ENCODE measurements at places on chromosomes 6 and 20. TPM values are rescaled to one million over a fixed set of nuclear protein-coding genes. Genes with fewer than 3 reads are reported as not detected.

DNA sequence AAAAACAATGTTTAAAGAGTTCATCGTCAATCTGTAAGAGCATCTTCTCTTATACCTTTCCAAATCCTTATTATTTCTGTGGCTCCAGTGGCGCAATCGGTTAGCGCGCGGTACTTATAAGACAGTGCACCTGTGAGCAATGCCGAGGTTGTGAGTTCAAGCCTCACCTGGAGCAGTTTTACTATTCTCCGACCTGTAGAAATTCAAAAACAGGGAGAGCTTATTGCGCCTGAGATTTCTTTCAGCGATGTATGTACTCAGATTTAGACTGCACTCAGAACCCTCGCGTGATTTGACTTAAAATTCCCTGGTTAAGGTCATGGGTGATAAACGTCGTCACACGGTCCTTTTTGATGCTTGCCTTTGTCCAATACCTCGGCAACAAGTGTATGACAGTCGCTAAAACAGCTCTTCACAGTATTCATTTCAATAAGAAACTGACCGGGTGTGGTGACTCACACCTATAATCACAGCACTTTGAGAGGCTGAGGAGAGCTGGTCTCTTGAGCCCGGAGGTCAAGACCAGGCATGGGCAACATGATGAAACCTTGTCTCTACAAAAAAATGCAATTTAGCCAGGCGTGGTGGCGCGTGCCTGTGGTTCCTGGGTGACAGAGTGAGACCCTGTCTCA is 11.9 kb downstream of the GPX5 start:
- peaks cover 15% of the 10 kb centered on the region for H3K4me1 ChIP-seq
- DNase-seq, result no peak
- no peak overlapping the region for H3K4me3 ChIP-seq
- peaks cover 65% of the 10 kb centered on the region for H3K27me3 ChIP-seq

The PPIL4 gene
- 17.0 TPM for total RNA-seq

- no peaks in the 10 kb centered on the region for H3K4me1 ChIP-seq
- no peak for DNase-seq
- no peak overlapping the region for H3K27ac ChIP-seq
- no peaks in the 10 kb centered on the region for H3K27me3 ChIP-seq
- no peaks in the 10 kb centered on the region for H3K36me3 ChIP-seq
Measured at GRCh38 chr20:9374072-9374471, 140.3 kb upstream of the LAMP5 start.

DNA sequence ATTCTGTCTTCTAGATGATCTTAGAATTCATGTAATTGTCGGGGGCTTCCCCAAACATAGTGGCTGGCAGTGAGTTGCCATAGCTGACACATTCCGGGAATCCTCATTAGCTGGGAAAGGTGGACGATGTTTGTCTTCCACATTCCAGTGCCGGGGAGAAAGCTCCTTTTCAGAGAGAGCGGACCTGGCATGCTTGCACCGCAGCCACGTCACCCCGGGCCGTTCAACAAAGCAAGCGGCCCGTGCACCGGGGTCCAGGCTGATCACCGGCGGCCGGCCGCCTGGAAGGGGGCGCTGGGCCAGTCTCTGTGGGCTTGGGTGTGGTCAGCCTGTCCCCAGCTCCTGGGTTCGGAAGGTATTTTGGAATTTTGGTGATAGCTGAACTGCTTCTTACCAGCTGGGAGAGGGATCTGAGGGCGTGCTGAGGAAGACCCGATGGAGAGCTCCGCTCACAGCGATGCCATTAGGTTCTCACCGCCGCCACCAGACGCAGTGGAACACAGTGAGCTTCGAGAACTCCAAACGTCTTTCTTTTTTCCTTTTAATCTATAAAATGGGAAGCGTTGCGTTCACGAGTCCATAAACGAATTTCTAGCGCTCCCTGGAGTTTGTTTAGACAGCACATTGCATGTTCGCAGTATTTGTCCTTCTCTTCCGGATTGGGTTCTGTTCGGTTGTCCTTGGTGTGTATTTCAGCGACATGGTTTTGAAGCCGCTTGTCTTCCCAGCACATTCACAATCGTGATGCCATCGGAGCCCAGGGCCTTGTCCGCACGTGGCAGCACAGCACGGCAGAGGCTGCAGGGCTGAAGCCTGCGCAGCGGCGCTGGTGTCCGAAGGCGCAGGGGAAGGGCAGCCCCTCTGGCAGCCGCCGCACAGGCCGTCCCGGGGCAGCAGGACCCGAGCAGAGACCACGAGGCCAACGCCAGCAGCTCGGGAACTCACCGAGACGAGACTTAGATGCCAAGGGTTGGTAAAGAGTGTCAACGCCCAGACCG is 557.6 kb downstream of the QKI start:
- no peaks in the 10 kb centered on the region for H3K27me3 ChIP-seq
- H3K27ac ChIP-seq, result no peak overlapping the region
- no peaks in the 10 kb centered on the region for H3K4me1 ChIP-seq
- no peak for DNase-seq
- H3K4me3 ChIP-seq, result no peak overlapping the region
- H3K36me3 ChIP-seq, result no peaks in the 10 kb centered on the region

The ATRN gene
- total RNA-seq, result 8.1 TPM

DNA sequence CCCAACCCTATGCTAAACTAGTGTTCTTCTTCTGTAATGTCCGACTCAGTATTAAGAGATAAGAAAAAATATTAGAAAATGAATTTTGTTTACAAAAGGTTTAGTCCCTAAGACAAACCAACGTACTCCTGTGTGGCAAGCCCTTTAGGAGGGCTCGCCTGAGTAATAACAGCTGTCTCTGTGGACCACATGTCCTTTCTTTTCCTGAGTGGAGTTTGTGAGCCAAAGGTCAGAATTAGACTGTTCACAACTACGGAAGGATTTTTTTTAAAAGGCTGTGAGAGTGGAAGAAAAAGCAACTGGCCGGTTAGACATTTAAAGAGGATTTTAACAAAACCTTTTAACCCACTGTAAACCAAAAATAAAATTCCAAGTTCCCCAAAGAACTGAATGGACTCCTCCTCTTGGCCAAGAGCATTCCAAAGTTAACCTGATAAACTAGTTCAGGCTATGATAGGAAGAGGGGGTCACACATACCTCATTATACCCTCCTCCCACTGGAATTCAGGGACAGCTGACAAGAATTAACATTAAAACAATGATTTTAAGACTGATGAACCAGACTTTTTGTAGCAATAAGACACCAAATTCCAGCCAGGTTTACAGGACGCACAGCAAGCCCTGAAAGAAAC is 43.5 kb downstream of the FAM184A start:
- no peak overlapping the region for H3K4me3 ChIP-seq
- no peaks in the 10 kb centered on the region for H3K4me1 ChIP-seq
- no peaks in the 10 kb centered on the region for H3K27me3 ChIP-seq
- H3K27ac ChIP-seq, result no peak overlapping the region

The FAM162B gene
- total RNA-seq, result not detected

- H3K27me3 ChIP-seq, result peaks cover 5% of the 10 kb centered on the region
- no peak overlapping the region for H3K4me3 ChIP-seq
- H3K4me1 ChIP-seq, result no peaks in the 10 kb centered on the region
- no peak overlapping the region for H3K27ac ChIP-seq
- no peaks in the 10 kb centered on the region for H3K36me3 ChIP-seq
Measured at GRCh38 chr20:10721976-10722375, 48.2 kb upstream of the JAG1 start.

- H3K4me1 ChIP-seq, result peaks cover 76% of the 10 kb centered on the region
- H3K27ac ChIP-seq, result peak overlapping the region; percentile 86
- H3K36me3 ChIP-seq, result peaks cover 89% of the 10 kb centered on the region
- no peak for DNase-seq
Measured at GRCh38 chr6:137872581-137873115, 5.6 kb downstream of the TNFAIP3 start.

- H3K4me3 ChIP-seq, result no peak overlapping the region
- H3K27me3 ChIP-seq, result peaks cover 2% of the 10 kb centered on the region
- no peaks in the 10 kb centered on the region for H3K36me3 ChIP-seq
- no peak overlapping the region for H3K27ac ChIP-seq
- DNase-seq, result peak; percentile 61
- H3K4me1 ChIP-seq, result peaks cover 21% of the 10 kb centered on the region
Measured at GRCh38 chr6:158213925-158214674, 46.0 kb downstream of the GTF2H5 start.

- no peak for DNase-seq
- H3K4me1 ChIP-seq, result peaks cover 30% of the 10 kb centered on the region
- no peaks in the 10 kb centered on the region for H3K27me3 ChIP-seq
- H3K27ac ChIP-seq, result no peak overlapping the region
- H3K4me3 ChIP-seq, result no peak overlapping the region
Measured at GRCh38 chr6:137900815-137901214, 33.8 kb downstream of the TNFAIP3 start.

DNA sequence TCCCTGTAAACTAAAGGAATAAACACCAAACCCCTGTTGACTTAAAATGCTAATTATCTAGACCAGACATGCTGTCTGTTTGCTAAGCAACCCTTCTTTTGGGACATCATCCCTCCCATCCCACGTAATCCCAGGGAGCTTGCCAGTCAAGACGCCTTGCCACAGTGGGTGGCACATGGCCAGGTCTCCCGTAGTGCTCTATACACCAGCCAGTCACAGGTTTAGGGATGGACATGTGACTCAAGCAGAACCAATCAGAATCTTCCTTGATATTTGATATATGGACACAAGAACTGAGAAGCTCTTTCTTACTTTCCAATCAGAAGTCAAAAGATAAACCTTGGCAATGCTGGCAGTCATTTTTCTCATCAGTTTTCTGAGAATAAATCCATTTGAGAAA is 60.0 kb downstream of the CNKSR3 start:
- DNase-seq, result no peak
- H3K4me1 ChIP-seq, result no peaks in the 10 kb centered on the region
- H3K36me3 ChIP-seq, result no peaks in the 10 kb centered on the region
- no peaks in the 10 kb centered on the region for H3K27me3 ChIP-seq

- peak overlapping the region; percentile 52 for H3K27ac ChIP-seq
- H3K36me3 ChIP-seq, result no peaks in the 10 kb centered on the region
- DNase-seq, result peak; percentile 62
- peak overlapping the region; percentile 79 for H3K4me3 ChIP-seq
- peaks cover 24% of the 10 kb centered on the region for H3K27me3 ChIP-seq
- peaks cover 41% of the 10 kb centered on the region for H3K4me1 ChIP-seq
Measured at GRCh38 chr6:13486679-13487121, 700 bp downstream of the GFOD1 start.

DNA sequence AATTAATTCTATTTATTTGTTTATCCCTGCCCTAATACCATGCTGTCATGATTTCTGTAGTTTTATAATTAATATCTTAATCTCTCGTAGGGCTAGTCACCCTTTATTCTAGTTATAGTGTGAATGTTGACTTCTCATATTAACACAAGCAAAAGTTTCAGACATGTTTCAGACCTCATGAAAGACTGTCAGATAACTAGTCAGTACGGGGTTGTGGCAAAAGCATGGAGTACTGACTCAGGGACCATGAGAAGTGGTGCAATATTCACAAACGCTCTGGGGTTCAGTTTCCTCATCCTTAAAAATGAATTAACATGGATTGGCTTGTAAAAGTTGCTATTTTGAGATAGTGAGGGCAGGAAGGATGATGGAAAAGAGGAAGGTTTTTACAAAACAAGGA is 148.9 kb downstream of the TMEM200A start:
- H3K36me3 ChIP-seq, result peaks cover 56% of the 10 kb centered on the region
- H3K27ac ChIP-seq, result peak overlapping the region; percentile 38
- no peaks in the 10 kb centered on the region for H3K27me3 ChIP-seq
- peaks cover 57% of the 10 kb centered on the region for H3K4me1 ChIP-seq
- no peak for DNase-seq

GRCh38 chr6:146361128-146361924 is 182.3 kb upstream of the RAB32 start:
- no peak overlapping the region for H3K4me3 ChIP-seq
- H3K36me3 ChIP-seq, result no peaks in the 10 kb centered on the region
- H3K27me3 ChIP-seq, result no peaks in the 10 kb centered on the region
- no peak for DNase-seq
- peaks cover 19% of the 10 kb centered on the region for H3K4me1 ChIP-seq

DNA sequence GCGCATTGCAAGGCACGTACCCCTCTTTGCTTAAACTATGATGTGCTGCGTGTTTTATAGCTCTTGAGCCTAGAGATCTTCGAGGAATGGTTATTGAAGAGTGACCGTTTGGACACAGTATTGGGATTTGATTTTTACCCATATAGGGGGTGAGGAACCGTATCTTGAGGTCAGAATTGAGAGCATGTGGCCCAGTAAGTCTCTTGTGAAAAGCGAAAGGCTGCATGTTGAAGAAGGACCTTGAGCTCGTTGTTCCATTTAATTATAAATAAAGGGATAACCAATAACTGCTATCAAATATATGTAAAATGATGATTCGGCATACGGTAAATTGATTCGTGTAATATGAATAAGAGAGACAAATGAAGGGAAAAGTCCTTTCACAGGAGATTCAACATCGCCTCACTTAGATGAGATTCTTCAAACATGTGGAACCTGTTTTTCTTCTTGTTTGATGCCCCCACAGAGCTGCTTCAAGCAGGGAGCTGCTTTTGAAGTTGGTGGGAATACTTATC is 66.6 kb downstream of the AKAP12 start:
- H3K27ac ChIP-seq, result no peak overlapping the region
- H3K4me1 ChIP-seq, result no peaks in the 10 kb centered on the region
- no peaks in the 10 kb centered on the region for H3K36me3 ChIP-seq
- DNase-seq, result no peak

GRCh38 chr20:588932-589672 is 21.0 kb downstream of the TCF15 start:
- no peak overlapping the region for H3K4me3 ChIP-seq
- no peaks in the 10 kb centered on the region for H3K4me1 ChIP-seq
- H3K27ac ChIP-seq, result no peak overlapping the region
- DNase-seq, result no peak
- H3K36me3 ChIP-seq, result no peaks in the 10 kb centered on the region
- peaks cover 20% of the 10 kb centered on the region for H3K27me3 ChIP-seq

DNA sequence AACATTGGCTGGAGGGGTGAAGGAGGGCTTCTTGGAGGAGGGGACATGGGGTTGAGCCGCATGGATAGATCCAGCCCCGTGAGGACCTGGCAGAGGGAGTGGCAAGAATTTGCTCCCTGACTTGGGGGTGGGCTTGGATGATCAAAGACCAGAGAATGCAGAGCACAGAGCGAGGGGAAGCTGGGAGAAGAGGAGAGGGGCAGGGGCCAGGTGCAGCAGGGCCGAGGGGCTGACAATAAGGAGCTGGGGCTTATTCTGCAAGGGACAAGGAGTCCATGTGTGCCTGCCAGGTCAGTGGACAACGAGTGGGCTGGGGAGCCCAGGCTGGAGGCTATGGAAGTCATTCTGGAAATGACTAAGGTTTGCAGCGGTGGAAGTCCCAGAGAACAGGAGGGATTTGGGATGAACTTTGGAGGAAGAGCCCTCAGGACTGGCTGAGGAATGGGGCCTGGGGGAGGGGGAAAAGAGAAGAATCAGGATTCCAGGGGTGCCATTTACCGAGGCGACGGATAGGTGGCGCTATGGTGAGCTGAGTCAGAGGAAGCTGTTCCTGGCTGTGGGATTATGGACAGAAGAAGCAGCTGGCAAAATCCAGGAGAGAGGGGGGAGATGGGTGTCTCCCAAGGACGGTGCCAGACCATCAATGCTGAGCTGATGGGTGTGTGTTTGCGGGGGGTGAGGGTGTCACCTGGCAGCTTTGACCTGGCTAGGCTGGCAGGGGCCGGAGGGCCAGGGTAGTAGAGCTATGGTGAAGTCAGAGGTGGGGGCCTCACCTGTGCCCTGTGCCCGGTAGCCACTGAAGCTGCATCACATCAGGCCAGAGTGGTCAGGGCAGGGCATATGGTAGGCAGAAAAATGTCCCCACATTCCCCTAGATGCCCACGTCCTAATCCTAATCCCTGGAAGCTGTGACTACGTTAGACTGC is 7.8 kb downstream of the KCNG1 start:
- peak; percentile 35 for DNase-seq
- no peaks in the 10 kb centered on the region for H3K4me1 ChIP-seq
- H3K4me3 ChIP-seq, result no peak overlapping the region
- H3K27me3 ChIP-seq, result peaks cover 22% of the 10 kb centered on the region
- H3K27ac ChIP-seq, result no peak overlapping the region

The FAM217A gene
- not detected for total RNA-seq

Data from activated CD4-positive, alpha-beta memory T cell treated with anti-CD3 and anti-CD28 coated beads, Interleukin-2, amount 10 ng/mL, durations not matched to agents 7 days and 5 days (primary cell).